ENCODE measurements at places on chromosomes 5 and 9.

GRCh38 chr9:134833294-134833880, 47.2 kb upstream of the FCN2 start:
- DNase-seq = no peak

DNA sequence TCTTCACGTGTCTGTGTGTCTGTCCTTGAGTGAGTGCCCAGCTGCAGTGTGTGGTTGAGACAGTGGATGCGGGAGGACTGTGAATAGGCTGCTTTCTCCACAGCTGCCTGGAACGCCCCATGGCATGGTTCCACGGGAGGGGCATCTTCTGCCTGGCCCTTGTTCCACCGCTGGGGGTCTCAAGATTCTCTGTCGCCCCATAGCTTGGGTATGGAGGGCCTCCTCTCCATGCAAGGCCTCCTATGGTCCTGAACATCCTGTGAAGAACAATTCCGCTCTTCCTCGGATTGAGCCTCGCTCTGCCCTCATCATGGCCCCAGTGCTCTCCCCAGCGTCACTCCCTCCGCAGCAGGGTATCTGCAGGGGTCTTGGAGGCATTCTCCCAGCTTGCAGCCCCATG, 36.1 kb downstream of the COL5A1 start:
- no peak for DNase-seq

GRCh38 chr9:69674716-69675438, 2.7 kb upstream of the APBA1 start:
- no peak for DNase-seq

- peak; percentile 90 for DNase-seq
These were observed 7.8 kb upstream of the SMIM32 start for GRCh38 chr5:136200761-136201160.
